Kidney (tissue), 22 donors: ENCODE measurements at places on chromosomes 4 and X. TPM values are rescaled to one million over a fixed set of nuclear protein-coding genes. Genes with fewer than 3 reads are reported as not detected.
A peak's percentile ranks its signal among the peaks of the same experiment; 100 is the strongest.

- no peaks in the 10 kb centered on the region for H3K36me3 ChIP-seq
- DNase-seq = no peak
- H3K27me3 ChIP-seq = no peaks in the 10 kb centered on the region
- no peak overlapping the region for H3K4me3 ChIP-seq
- no peaks in the 10 kb centered on the region for H3K4me1 ChIP-seq
These were observed 176.8 kb upstream of the GLRA2 start for GRCh38 chrX:14352511-14352910.

DNA sequence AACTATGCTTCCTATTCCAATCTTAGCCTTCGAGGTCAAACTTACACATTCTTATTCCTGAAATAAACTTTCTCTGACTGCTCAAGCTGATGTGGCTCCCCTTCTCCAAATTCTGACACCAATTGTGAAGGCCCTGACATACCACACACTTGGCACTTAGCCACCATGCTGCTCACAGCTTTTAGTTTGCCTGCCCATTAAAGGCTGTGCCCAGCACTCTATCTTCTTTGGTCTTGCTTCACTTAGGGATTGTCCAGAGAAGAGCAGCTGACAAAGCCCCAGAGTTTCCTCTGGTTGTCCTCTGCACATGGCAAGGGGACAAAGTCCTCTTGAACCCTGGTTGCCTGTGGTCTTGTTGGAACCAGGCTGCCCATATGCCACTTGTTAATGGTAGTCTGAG lies 126.1 kb downstream of the ARHGEF9 start:
- no peak overlapping the region for H3K27ac ChIP-seq
- no peaks in the 10 kb centered on the region for H3K27me3 ChIP-seq
- no peaks in the 10 kb centered on the region for H3K4me1 ChIP-seq
- H3K36me3 ChIP-seq = peaks cover 7% of the 10 kb centered on the region
- H3K4me3 ChIP-seq = no peak overlapping the region

DNA sequence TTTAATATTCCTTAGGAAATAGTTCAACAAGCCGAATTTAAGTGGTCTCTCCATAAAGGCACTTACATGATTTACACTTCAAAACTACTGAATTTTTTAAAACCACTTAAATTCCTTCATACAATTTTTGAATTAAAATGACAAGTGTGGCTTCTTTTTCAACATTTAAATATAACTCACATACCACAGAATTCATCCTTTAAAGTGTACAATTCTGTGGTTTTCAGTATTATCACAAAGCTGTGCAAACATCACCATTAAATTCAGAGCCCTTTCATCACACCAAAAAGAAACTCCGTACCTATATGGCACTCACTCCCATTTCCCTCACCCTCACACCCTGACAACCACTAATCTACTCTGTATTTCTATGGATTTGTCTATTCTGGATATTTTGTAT lies 200.9 kb upstream of the MAB21L2 start:
- H3K27me3 ChIP-seq = no peaks in the 10 kb centered on the region
- DNase-seq = no peak
- no peak overlapping the region for H3K27ac ChIP-seq
- H3K4me3 ChIP-seq = no peak overlapping the region

OCIAD1 gene
- total RNA-seq = 142 TPM

DNA sequence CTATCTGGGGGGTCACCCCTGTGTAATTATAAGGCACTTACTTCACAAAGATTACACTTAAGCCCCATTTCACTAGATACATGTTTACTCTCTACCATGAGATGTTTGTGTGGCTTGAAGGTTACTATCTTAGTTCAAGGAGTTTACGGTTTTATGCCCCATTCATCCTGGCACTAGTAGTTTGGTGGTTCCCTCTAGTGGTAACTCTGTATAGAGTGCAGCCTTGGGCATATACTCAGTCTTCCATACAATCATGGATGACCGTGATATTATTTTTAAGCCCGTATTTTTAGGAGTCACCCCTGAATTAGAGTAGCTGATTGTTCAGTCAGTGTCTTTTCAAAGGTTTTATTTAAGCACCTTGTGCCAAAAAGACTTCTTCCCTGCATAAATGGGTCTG lies 109.9 kb upstream of the FAM47C start:
- no peaks in the 10 kb centered on the region for H3K27me3 ChIP-seq
- H3K4me1 ChIP-seq = no peaks in the 10 kb centered on the region
- DNase-seq = no peak
- H3K27ac ChIP-seq = no peak overlapping the region
- H3K36me3 ChIP-seq = no peaks in the 10 kb centered on the region

DNA sequence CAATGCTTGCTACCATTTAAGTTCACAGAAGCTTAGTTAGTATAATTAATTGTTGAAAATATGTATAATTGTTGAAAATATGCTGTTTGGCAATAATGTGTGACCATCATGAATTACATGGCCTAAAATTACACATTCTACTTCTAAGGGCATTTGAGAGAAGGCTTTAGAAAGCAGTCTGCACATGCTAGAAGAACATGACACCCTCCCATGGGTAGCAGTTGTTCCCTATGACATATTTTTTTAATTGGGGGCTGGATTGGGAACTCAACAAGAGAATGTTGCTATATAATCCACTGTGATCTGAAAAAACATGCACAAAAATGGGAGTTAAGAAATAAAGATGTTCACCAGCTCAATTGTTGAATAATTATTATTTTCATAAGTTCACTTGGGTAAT lies 331.4 kb downstream of the ARHGAP24 start:
- H3K4me3 ChIP-seq = no peak overlapping the region
- no peaks in the 10 kb centered on the region for H3K27me3 ChIP-seq
- no peak for DNase-seq
- H3K4me1 ChIP-seq = peaks cover 2% of the 10 kb centered on the region
- H3K27ac ChIP-seq = no peak overlapping the region

SPANXN1 gene
- not detected for total RNA-seq

DNA sequence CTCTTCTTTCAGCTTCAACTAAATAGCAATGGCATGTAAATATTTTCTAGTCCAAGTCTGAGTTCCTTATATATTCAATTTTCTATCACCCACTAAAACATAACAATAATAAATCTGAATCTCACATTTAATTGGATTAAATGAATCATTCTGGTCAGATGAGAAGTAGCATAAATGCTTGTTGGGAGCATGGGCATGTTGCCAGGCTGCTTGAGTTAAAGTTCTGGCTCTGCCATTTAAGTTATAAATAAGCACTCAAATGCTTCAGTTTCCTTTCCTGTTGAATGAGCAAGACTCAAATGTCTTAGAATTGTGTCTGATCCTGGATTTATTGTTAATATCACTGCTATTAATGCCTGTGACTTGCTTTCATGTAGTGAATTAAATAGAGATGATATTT lies 496.3 kb downstream of the STPG2 start:
- H3K4me1 ChIP-seq = peaks cover 2% of the 10 kb centered on the region
- H3K27me3 ChIP-seq = no peaks in the 10 kb centered on the region

- DNase-seq = no peak
- no peak overlapping the region for H3K27ac ChIP-seq
- H3K27me3 ChIP-seq = no peaks in the 10 kb centered on the region
These were observed 60.3 kb upstream of the PRRG3 start for GRCh38 chrX:151634937-151635336.

GRCh38 chrX:41449615-41450014 lies 2.5 kb downstream of the NYX start:
- peak overlapping the region; percentile 24 for H3K4me3 ChIP-seq
- peak; percentile 71 for DNase-seq
- H3K27ac ChIP-seq = no peak overlapping the region

DNA sequence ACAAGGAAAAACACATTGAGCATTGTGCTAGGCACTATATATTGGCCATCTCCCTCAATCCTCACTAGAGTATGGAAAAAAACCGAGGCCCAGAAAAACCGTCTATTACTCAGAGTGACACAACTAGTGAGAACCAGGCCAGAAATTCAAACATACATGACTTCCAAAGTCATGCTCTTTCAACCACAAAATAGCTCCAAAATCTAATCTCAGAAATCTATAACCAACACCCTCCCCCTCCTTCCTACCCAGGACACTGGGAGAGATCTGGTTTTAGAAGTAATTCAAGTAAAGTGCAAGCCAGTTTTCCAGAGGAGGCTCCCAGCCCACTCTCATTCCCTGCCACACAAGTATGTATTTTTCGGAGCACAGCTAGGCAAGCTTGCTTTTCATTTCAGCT lies 7.6 kb downstream of the HS3ST1 start:
- no peak for DNase-seq
- H3K4me3 ChIP-seq = no peak overlapping the region
- no peaks in the 10 kb centered on the region for H3K27me3 ChIP-seq
- no peaks in the 10 kb centered on the region for H3K36me3 ChIP-seq
- no peak overlapping the region for H3K27ac ChIP-seq
- peaks cover 2% of the 10 kb centered on the region for H3K4me1 ChIP-seq

GRCh38 chrX:10172877-10173276 lies 16.1 kb downstream of the CLCN4 start:
- peak; percentile 83 for DNase-seq
- H3K27ac ChIP-seq = no peak overlapping the region
- no peak overlapping the region for H3K4me3 ChIP-seq
- peaks cover 3% of the 10 kb centered on the region for H3K27me3 ChIP-seq
- no peaks in the 10 kb centered on the region for H3K36me3 ChIP-seq

DNA sequence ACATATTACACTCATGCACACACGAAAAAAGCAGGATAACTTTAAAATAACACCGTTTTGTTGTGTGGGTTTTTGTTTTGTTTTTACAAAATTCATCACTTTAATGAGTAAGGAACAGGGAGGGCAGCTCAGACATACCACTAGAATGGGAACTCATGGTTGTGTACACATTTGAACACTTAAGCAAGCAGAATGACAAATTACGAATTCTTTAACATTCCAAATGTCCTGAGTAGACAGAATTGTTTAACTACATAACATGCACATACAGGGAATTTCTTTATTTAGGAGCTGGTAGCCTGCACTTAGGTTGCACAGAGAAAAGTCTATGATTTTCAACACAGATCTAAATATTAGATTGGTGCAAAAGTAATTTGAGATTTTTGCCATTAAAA lies 96.4 kb downstream of the ATP8A1 start:
- H3K4me1 ChIP-seq = no peaks in the 10 kb centered on the region
- H3K4me3 ChIP-seq = no peak overlapping the region
- DNase-seq = no peak
- H3K27ac ChIP-seq = no peak overlapping the region
- no peaks in the 10 kb centered on the region for H3K27me3 ChIP-seq

GRCh38 chr4:3781193-3781886 lies 15.2 kb downstream of the ADRA2C start:
- no peak overlapping the region for H3K4me3 ChIP-seq
- H3K36me3 ChIP-seq = no peaks in the 10 kb centered on the region
- H3K27ac ChIP-seq = no peak overlapping the region
- DNase-seq = no peak
- no peaks in the 10 kb centered on the region for H3K27me3 ChIP-seq
